ENCODE measurements at places on chromosomes 16 and 17. TPM values are rescaled to one million over a fixed set of nuclear protein-coding genes. Genes with fewer than 3 reads are reported as not detected.

DNA sequence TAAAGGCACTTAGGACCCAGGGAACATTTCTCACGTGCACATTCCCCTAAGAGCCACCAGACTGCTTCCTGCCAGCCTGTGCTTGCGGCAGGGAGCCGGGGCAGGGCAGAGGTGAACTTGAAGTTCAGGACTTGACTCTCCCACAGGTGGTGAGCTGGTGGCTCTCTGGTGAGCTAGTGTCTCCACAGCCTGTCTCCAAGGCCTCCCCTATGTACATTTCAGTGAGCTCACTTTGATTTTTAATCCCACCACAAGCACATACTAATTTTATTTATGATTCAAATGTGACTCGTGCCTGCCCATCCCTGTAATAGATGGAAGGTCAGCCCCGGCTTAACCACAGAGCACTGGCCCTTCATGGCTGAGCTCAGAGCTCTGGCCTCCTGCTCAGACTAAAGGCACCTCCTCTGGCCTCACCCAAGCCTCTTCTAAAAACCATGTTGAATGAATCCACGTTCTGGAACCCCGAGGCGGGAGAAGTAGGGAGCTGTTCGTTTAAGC lies 9.2 kb downstream of the SNN start:
- no peak for DNase-seq

GRCh38 chr16:3982216-3982615 lies 101.7 kb upstream of the CREBBP start:
- no peak for DNase-seq

TMEM132E gene
- not detected for total RNA-seq

- DNase-seq: no peak
Measured at GRCh38 chr17:62681939-62682381, 54.5 kb downstream of the MRC2 start.

CA5A gene
- not detected for total RNA-seq

GRCh38 chr17:77571155-77571981 lies 387.1 kb upstream of the TNRC6C start:
- DNase-seq: peak; percentile 23

DNA sequence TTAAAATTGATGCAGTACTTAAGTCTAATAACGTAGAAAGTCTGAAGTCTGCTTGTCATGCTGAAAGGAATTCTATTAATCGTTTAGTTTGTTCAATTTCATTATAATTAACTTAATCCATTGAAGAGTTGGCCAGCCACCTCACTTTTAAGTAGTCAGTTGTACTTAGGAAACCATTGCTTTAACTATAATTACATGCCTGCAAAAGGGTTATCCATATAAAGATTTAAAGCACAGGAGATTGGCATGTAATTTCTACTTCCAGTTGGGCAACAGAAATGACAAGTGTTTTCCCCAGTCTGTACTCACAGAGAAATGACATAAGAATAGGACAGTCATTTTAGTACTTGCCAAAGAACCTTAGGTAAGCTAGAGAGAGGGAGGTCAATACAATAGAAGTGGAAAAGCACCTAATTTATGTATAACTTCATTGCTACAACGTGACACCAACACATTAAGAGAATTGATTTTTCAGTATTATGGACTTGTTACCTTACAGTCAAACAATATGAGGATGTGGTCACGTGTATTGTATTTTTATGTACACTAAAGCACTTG lies 3.7 kb upstream of the USP32 start:
- no peak for DNase-seq

GPR139 gene
- not detected for total RNA-seq

DNA sequence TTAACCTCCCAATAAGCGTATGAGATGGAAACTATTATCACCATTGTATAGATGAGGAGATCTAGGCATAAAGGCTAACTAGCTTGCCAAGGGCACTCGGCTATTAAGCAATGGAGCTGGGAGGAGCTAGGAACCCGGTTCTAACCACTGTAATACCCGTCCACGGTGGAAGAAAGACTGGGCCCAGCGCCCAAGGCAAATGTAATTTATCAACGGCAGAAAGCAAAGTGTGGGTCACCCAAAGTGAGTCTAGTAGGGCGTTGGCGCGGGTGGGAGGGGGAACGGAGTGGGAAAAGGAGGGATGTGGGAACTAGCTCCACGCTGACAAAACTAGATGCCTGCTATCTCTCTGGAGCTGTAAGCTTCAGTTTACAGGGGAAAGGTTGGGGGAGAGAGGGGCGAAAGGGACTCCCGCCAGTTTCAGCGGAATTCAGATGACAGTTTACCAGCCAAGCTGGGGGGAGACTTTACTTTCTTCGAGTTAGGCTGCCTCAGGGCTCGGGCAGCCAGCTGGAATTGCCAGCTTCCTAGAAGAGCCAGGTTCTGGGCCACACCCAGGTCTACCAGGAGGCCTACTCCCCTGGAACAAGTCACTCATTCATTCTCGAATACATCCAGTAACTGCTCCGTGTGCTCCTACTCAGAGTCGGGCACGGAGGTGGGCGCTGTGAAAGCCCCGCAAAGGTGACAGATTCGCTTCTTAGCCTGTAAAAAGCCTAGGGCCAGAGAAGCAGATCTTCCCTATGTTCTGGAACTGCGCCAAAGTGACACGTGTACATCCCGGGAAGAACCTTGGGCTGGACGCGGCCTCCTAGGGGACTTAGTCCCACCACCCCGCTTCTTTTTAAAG lies 837 bp downstream of the LRRC59 start:
- peak; percentile 65 for DNase-seq

GRCh38 chr17:82085931-82086764 lies 11.9 kb downstream of the FASN start:
- no peak for DNase-seq

ABCA6 gene
- 39.6 TPM for total RNA-seq

GRCh38 chr17:51741458-51741857 lies 417.1 kb downstream of the CA10 start:
- no peak for DNase-seq

CTRL gene
- 0.88 TPM for total RNA-seq

- no peak for DNase-seq
Measured at GRCh38 chr16:58588406-58588805, 41.2 kb downstream of the CNOT1 start.

GRCh38 chr17:48307814-48308411 lies 122.1 kb downstream of the SKAP1 start:
- DNase-seq: peak; percentile 80

ZNF232 gene
- total RNA-seq: 6.3 TPM

GRCh38 chr17:74446551-74447500 lies 14.9 kb downstream of the GPRC5C start:
- peak; percentile 21 for DNase-seq
